Natural killer cell (primary cell): ENCODE measurements at places on chromosomes 1 and 21. TPM values are rescaled to one million over a fixed set of nuclear protein-coding genes. Genes with fewer than 3 reads are reported as not detected.

Gene TRIM63
- not detected for total RNA-seq

Gene ICOSLG
- total RNA-seq, result 4.5 TPM

Gene SLC9C2
- total RNA-seq, result not detected

Gene TNFRSF25
- 14.5 TPM for total RNA-seq

Gene DNM3
- 2.8 TPM for total RNA-seq

Gene CDC7
- 7.9 TPM for total RNA-seq
